ELR (cell line): ENCODE measurements at places on chromosomes 6 and 20.
A peak's percentile ranks its signal among the peaks of the same experiment; 100 is the strongest.

- no peak for DNase-seq
These were observed 76.5 kb upstream of the RGS17 start for GRCh38 chr6:153207617-153208016.

DNA sequence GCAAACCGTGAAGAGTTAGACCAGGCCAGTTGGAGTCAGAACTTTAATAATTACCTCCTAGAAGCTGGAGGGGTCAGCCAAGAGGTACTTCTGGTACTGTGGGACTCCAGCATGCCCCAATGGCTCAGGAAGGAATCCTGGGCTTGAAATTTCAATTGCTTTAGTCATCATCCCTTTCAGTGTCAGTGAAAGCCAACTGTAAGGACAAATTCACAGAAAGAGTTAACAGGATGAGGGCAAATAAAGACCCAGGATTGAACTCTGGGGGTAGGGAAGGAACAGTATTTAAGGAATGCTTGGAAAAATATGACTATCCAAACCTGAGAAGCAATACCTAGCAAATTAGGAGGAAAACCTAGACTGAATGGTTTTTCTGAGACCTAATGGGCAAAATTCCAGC lies 735.1 kb upstream of the MARCKS start:
- peak; percentile 97 for DNase-seq

DNA sequence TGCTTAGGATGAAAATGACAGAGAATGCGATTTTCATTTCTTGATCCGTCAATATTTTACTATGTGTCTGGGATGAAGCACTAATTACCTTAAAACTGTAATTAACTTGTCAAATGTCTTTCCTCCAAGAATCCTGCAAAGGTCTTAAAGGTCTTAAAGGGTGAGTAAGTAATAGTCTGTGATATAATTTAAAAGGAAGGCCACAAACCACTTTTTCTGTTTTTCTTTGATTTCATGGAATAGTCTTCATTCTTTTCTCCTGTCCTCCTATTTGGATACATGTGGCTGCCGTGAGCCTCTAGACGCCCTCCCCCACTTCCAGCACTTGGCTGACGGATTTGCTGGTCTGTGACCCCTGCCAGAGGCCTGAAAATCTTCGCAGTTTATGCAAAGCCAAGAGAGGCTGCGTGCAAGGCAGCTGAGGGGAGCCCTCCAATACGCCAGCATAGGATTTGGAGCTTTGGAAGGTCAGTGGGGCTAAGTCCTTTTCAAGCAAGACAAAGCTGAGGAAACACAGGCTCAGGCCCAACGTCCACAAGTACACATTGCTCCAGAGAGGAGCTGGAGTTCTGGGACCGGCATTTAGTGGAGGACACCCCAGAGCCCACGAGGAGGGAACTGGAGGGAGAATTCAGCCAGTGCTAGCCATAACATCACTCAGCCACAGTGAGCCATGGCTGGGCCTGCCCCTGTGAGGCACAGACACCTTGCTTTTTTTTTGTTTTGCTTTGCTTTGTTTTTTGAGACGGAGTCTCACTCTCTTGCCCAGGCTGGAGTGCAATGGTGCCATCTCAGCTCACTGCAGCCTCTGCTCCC lies 382.6 kb downstream of the SMOC2 start:
- DNase-seq: no peak

GRCh38 chr6:28258877-28259777 lies at the start of gene NKAPL:
NKAPL (plus strand) TSS chr6:28259297; CDS start chr6:28259372, 75 bp downstream.
- no peak for DNase-seq

- no peak for DNase-seq
These were observed 408.4 kb downstream of the PKHD1 start for GRCh38 chr6:51678905-51679620.
